ENCODE measurements at places on chromosomes 11 and 22. TPM values are rescaled to one million over a fixed set of nuclear protein-coding genes. Genes with fewer than 3 reads are reported as not detected.
A peak's percentile ranks its signal among the peaks of the same experiment; 100 is the strongest.

GRCh38 chr11:23944923-23945322, 551.9 kb upstream of the LUZP2 start:
- no peak for DNase-seq

- DNase-seq = peak; percentile 93
Measured at GRCh38 chr11:67505605-67506396, 638 bp upstream of the PITPNM1 start.

DNA sequence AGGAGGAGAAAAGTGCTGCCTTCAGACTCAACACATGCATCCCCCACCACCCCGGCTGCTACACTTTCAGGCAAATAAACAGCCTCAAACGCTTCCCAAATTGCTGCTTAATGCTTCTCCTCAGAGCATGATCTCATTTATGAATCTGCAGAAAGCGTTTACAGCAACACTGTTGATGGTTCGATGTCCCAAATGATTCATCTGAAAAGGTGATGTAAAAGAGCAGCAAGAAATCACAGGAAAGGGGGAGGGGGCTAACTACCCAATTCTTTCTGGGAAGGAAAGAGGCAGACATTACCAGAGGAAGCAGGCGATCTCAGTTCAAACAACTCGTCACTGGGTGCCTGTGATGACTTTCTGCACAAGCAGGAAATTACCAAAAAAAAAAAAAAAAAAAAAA, 119.6 kb downstream of the TENM4 start:
- DNase-seq = no peak

DNA sequence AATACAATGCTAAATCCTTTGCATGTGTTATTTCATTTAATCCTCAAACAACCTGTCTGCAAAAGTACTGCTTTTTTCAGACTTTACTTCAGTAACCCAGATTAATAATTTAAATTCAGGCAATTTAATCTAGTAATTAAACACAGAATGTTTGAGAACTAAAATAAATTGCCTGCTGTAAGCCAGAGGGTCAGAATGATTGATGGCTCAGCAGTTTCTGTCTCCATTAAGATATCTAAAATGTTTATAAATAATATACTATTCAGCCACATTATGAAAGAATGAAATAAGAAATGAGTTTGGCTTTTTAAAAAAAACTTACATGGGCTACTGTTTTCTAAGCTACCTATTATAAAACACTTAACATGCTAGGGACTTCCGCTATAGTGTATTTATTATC, 846.0 kb downstream of the FAM181B start:
- no peak for DNase-seq

- DNase-seq = no peak
Measured at GRCh38 chr11:61538636-61538961, 30.1 kb downstream of the LRRC10B start.

- no peak for DNase-seq
Measured at GRCh38 chr11:97202613-97203292, 812.9 kb downstream of the JRKL start.

DNA sequence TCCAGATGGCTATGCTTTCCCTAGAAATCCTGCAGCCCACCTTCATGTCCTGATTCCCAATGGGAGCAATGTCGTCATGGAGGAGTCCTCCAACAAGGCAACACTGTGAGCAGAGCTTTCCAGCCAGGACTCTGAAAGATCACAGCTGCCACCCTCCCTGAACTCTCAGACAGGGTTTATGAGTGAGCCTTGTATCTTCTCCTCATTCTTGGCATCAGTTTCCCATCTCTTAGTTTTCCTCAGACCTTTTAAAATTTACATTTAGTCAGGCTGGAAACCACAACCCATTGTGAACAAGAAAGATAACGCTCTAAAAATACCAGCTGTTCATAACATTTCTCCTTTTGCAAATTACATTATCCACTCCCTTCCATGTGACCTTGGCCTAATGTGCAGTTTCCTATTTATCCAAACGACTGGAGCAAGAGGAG, 15.6 kb upstream of the LYVE1 start:
- no peak for DNase-seq

GRCh38 chr11:29634244-29634643, 382.6 kb downstream of the KCNA4 start:
- DNase-seq = no peak

GRCh38 chr11:62926680-62927455, 5.7 kb upstream of the CHRM1 start:
- DNase-seq = no peak

- no peak for DNase-seq
Measured at GRCh38 chr11:126054882-126055281, 7.8 kb downstream of the CDON start.

Gene OR51I1
- total RNA-seq = not detected

Gene NCF4
- total RNA-seq = 77.9 TPM

Gene SCGB1D2
- total RNA-seq = not detected

Gene TMEM45B
- 0.18 TPM for total RNA-seq

Gene ALX4
- total RNA-seq = not detected

Gene MYBPC3
- not detected for total RNA-seq

Gene HARBI1
- total RNA-seq = 5.9 TPM

Gene TMPRSS6
- 3.3 TPM for total RNA-seq

Gene ARHGAP42
- total RNA-seq = 0.61 TPM
